NCI-H774 (cell line): ENCODE measurements at places on chromosomes 3 and 15.

DNA sequence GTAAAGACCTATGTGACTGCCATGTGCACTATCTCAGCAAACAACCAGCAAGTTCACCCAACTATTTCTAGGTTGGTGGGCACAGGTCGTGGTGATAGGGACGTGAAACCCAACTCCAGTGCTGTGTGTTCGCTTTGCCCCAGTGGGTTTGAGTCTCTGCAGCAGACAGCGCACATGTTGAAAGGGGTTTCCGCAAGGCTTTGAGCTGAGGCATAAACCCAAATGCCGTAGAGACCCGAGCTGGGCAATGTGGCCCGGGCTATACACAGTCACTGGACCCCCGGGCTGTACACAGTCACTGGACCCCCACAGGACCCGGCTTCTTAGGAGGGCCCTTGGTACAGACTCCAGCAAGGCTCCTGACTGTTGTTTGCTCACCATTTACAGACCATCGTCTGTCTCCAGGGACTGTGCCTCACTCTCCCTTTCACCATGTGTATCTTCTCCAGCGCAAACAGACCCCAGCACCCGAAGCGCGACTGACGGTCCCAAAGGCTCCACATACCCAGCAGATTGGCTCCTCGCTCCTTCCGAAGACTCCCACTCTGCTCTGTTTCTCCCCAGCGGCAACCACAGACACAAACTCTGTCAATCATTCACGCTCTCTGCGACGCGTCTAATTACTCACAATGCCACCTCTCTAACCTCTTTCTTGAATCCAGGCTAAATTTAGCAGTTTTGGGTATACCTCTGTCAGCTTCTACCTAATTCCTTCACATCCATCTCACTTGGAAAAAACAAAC, 31.2 kb downstream of the PCSK6 start:
- no peak for DNase-seq

DNA sequence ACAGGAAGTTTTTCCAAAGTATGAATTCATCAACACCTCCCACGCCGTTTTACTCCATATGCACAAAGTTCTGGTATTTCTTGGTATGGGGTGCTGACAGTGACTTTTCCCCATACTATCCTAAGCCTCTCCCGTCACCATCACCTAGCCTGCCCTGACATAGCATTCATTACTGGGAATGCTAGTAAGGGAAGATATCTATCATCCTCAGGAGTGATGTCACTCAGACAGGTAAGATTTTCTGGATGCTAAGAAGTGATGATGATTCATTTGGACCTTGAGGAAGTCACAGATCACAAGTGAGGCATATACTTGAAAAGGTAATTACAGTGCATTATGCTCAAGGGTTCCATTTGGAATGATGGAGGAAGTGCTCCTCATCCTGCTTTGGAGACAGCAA, 355.1 kb upstream of the STAC start:
- DNase-seq = no peak

DNA sequence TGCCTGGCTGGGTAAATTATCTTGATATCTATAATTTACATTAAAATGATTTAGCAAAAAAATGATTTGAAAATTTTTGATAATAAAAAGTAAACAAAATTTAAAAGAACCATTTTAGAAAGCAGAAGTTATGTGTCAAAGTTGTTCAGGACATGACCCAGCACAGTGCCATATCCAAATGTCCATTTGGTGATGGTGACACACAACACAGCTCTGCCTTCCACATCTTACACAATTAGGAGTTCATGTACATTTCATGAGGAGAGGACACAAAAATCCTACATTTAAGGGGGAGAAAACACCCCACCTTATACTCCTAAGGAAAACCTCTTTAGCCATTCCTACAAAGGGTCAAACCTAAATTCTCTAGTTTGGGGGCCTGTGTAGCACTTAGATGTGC, 10.7 kb upstream of the UBE2E1 start:
- DNase-seq = no peak

DNA sequence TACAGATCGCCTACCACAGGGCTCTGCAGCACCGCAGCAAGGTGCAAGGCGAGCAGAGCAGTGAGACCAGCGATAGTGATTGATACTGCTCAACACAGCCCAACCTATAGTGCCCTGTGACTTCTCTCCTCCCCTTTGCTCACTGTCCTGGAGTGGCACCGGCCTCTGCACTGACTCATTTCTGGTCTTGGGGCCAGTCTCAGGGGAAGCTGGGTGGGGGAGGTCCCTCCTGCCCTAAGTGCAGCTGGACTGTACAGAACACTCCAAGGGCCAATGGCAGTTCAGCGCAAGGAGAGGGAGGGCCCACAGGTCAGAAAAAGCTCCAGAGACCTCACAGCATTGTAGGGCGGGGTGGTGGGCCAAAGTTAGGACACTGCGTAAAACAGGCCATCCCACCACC, 2.5 kb upstream of the OGG1 start:
- DNase-seq = no peak

DNA sequence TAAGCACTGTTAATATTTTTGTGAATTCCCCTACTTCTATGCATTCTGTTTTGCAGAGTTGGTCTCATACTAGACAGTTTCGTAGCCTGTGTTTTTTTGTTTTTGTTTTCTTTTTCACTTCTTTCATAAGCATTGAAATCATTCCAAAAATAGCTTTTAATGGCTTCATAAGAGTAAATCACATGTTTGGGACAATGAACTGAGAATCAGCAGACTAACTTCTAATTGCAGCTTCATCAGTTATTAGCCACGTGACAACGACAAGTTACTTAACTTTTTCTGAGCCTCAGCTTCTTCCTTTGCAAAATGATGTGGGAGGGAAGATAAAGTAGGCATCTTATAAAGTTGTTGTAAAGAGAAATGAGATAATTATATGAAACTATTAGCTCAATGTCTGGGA, 124.8 kb downstream of the LIPC start:
- no peak for DNase-seq
